Airway epithelial cell (primary cell): ENCODE measurements at places on chromosomes 6 and 20. TPM values are rescaled to one million over a fixed set of nuclear protein-coding genes. Genes with fewer than 3 reads are reported as not detected.

PLA2G7 gene
- total RNA-seq, result 0.51 and 1.2 TPM in 2 replicates

FLOT1 gene
- total RNA-seq, result 32.4 and 36.5 TPM in 2 replicates

SPATA25 gene
- total RNA-seq, result 0.33 TPM in 1 of 2 replicates, not detected in the other

SNAP91 gene
- not detected in 2 replicates for total RNA-seq

SAMD5 gene
- 0.37 and 0.56 TPM in 2 replicates for total RNA-seq

COX4I2 gene
- not detected in 2 replicates for total RNA-seq
